ENCODE measurements at places on chromosomes 1 and 21.

GRCh38 chr1:109985247-109986053 lies 885 bp downstream of the AHCYL1 start:
- ATAC-seq, result no peak

GRCh38 chr1:94621395-94621794 lies 79.8 kb upstream of the F3 start:
- ATAC-seq, result peak; percentile 69

DNA sequence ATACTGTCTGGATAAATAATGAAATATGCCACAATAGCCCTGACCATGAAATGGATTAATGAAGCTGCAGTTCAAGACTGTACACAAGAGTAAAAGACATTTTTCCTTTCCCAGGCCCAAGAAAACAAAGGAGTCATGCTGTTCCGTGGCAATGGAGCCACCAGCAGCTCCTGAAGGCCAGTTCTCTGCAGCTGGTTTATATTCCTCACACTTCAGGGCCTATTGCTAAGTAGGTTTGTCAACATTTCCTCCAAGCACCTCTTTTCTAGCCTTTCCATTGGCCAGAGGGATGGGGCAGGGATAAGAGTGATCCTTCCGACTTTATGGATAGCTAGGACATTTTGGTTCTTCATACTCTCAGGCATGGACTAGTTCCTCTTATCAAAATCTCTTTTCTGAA lies 24.2 kb upstream of the RGL1 start:
- ATAC-seq, result no peak

GRCh38 chr1:184152434-184152898 lies 100.9 kb downstream of the TSEN15 start:
- no peak for ATAC-seq

- no peak for ATAC-seq
Observed at GRCh38 chr1:109623601-109624161, 4.0 kb downstream of the AMPD2 start.

- no peak for ATAC-seq
Observed at GRCh38 chr1:242239398-242239797, 240.5 kb upstream of the MAP1LC3C start.

Measured in esophagus mucosa (tissue), 1 donor.